ENCODE measurements at places on chromosomes 6 and 20. TPM values are rescaled to one million over a fixed set of nuclear protein-coding genes. Genes with fewer than 3 reads are reported as not detected.

Gene GPX5
- total RNA-seq, result not detected

Gene KIF6
- total RNA-seq, result 0.16 TPM

Gene HSP90AB1
- total RNA-seq, result 1,181 TPM

Gene TFEB
- 4.3 TPM for total RNA-seq

Gene LRRC1
- 5.1 TPM for total RNA-seq

Gene FHL5
- total RNA-seq, result not detected

Gene PPP1R3G
- 1.4 TPM for total RNA-seq

Gene IL17F
- total RNA-seq, result not detected

Gene LINC00237
- not detected for total RNA-seq

Gene GUCA1A
- not detected for total RNA-seq

Gene PABPC1L
- 18.8 TPM for total RNA-seq

Gene RNF8
- 22.3 TPM for total RNA-seq

Gene ULBP3
- total RNA-seq, result 3.7 TPM

Gene COL11A2
- total RNA-seq, result 0.92 TPM

Gene HLA-DRB1
- not detected for total RNA-seq

Gene TREML1
- total RNA-seq, result not detected

Gene GPR31
- not detected for total RNA-seq

Gene SEMG1
- total RNA-seq, result not detected

Gene SIRPA
- 25.7 TPM for total RNA-seq

Gene PREX1
- total RNA-seq, result 13.8 TPM

Gene CALHM4
- not detected for total RNA-seq

Gene SLC23A2
- total RNA-seq, result 17.0 TPM

Gene NT5E
- total RNA-seq, result 44.8 TPM

Gene TPD52L1
- total RNA-seq, result 50.6 TPM

Gene RCAN2
- total RNA-seq, result not detected

Gene NR2E1
- 0.03 TPM for total RNA-seq

Gene FAM83C
- 0.06 TPM for total RNA-seq

Gene TMEM151B
- 0.05 TPM for total RNA-seq

Gene DSP
- 32.3 TPM for total RNA-seq

Gene ZSCAN26
- total RNA-seq, result 3.6 TPM

Gene LHFPL5
- not detected for total RNA-seq

Gene ZNF334
- total RNA-seq, result not detected

Gene SIRPG
- not detected for total RNA-seq

Gene FAM229B
- 10.4 TPM for total RNA-seq

Gene PTCRA
- total RNA-seq, result not detected

Gene RFX6
- not detected for total RNA-seq

Gene SLC17A9
- 0.05 TPM for total RNA-seq

Gene DPM1
- total RNA-seq, result 72.6 TPM
